Ascending aorta (tissue), 2 donors: ENCODE measurements at places on chromosomes 16 and 17.

- no peaks in the 10 kb centered on the region for H3K27me3 ChIP-seq
- H3K4me1 ChIP-seq, result peaks cover 15% of the 10 kb centered on the region
- peaks cover 75% of the 10 kb centered on the region for H3K36me3 ChIP-seq
- DNase-seq, result peak; percentile 81
Measured at GRCh38 chr17:17151962-17152361, 54.2 kb downstream of the PLD6 start.

DNA sequence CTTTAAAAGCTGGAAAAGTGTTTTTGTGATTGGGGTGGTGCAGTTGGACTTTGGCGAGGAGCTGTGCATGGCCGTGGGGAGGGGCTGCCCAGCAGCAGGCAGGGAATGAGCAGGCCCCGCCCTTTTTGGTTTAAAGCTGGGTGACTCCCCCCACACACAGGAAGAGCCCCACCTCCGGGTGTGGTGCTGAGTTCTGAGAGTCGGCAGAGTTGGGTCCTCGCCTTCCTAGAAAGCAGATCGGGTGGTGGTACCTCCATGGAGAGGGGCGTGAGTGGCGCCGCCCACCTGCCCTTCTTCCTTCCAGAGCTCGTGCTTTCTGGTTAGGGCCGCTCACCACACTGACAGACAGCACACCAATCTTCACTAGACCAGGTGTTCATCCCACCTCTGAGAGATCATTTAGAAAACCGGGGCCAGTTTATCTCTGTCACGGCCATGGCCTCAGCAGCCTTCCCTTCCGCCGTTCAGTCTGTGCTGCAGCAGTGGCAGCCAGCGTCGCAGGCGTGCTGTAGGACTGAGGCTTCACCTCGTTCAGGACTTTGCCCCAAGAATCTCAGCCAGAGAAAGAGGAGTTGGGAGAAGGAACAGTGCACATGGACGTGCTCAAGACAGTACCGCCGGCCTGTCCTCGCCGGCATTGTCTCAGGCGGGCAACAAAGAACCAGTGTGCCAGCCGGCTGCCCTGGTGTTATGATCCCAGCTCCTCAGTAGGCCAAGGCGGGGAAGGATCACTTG lies 144.0 kb upstream of the CHMP6 start:
- no peak overlapping the region for H3K4me3 ChIP-seq
- no peaks in the 10 kb centered on the region for H3K4me1 ChIP-seq
- peak; percentile 49 for DNase-seq
- no peak overlapping the region for H3K27ac ChIP-seq
- no peaks in the 10 kb centered on the region for H3K27me3 ChIP-seq

DNA sequence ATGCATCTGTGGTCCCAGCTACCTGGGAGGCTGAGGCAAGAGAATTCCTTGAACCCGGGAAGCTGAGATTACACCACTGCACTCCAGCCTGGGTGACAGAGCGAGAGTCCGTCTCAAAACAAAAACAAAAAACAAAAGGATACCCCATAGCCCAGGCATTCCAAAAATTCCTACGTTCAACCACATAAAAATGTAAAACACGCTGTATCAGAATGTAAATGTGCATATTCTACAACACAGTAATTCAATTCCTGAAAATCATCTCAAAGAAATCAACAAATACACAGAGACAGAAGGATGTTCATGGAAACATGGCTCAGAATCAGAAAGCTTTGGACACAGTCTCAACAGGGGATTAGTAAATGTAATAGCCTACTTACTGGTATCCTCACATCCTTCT lies 33.0 kb downstream of the COG7 start:
- no peaks in the 10 kb centered on the region for H3K27me3 ChIP-seq
- no peak for DNase-seq
- peaks cover 22% of the 10 kb centered on the region for H3K36me3 ChIP-seq
- no peaks in the 10 kb centered on the region for H3K4me1 ChIP-seq

DNA sequence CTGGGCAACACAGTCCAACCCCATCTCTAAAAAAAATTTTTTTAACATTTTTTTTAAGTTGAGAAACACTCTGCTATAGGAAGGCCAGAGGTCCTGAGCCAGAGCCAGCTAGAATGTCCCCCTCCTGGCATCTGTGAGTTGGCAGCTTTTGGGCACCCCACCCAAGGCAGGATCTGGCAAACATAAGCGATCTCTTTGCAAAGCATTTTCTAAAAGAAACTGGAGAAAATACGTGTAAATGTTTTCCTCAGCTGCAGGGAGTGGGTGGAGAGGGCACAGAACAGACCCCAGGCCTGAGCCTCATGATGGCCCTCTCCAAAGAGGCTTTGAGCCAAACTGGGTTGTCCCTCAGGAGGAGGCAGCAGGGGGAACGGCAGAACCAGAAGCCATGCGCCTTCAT lies 11.7 kb downstream of the CAVIN1 start:
- H3K27me3 ChIP-seq, result no peaks in the 10 kb centered on the region
- H3K4me1 ChIP-seq, result peaks cover 51% of the 10 kb centered on the region
- H3K4me3 ChIP-seq, result no peak overlapping the region
- no peaks in the 10 kb centered on the region for H3K36me3 ChIP-seq
- DNase-seq, result no peak

DNA sequence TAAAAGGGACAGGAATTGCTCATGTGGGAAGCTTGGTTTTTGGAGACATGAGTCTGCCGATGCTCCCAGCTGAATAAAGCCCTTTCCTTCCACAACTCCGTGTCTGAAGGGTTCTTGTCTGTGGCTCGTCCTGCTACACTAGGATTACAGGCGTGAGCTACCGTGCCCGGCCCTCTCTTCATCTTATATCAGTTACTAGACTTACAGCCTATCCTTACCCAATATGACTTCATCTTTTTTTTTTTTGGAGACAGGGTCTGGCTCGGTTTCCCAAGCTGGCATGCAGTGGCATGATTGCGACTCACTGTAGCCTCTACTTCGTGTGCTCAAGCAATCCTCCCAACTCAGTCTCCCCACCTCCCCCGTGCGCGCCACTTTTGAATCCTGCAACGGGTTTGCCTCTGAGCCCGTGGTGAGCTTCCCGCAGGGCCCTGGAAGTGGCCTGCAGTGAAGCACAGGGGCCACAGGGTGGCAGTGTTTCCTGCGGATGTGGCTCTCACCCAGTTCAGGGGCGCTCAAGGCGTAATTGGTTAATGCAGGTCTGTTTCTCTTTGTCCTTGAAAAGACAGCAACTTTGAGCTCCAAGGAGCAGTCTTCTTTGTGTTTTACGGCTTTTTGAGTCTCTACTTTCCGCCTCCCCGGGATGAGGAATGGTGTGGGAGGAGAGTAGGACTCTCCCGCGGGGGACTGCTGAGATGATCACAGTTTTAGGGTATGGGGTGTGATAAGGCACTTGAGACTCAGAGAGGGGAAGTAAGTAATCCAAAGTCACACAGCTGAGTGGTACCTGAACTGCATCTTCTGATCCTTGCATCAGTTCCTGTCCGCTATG lies 22.7 kb upstream of the GPRC5B start:
- H3K4me3 ChIP-seq, result no peak overlapping the region
- peak; percentile 71 for DNase-seq
- H3K36me3 ChIP-seq, result no peaks in the 10 kb centered on the region
- no peak overlapping the region for H3K27ac ChIP-seq
- H3K4me1 ChIP-seq, result no peaks in the 10 kb centered on the region

DNA sequence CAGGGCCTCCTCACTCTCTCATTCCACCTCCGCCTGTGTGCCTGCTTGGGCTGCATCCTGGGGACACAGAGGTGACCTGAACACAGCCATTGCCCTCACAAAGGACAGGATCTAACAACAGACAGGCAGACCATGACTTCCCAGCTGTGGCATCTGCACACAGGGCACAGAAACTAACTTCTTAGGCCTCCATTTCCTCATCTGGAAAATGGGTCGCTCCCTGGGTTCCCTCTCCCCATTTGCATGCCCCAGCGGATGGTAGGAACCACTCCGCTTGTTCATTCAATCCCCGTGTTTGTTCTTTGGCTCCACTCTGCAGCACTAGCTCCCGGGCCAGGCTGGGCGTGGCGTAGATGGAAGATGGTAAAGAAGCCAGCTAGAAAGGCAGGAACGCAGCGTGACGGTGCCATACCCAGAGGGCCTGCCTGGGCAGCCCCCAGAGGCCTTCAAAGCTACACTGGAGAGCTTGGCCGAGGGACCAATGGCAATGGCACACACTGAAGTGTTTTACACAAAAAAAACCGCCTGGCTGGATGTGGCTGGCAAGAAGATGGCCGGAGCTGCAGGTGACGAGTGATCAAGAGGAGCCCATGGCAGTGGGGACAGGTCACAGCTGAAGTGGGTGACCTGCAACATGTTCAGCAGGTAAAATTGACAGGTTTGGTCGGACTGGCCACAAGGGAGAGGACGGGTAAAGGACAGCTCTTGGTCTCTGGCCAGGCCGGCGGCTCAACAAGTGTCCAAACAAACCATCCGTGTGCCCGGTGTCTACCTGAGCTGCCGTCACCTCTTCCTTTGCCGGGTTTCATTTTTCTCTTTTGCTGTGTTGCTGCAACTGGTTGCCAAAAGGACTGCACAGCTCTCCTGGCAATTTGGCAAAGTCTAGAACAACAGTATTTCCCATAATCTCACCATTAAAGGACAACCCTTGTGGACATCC lies 66.9 kb downstream of the SOCS1 start:
- DNase-seq, result no peak
- no peak overlapping the region for H3K4me3 ChIP-seq
- H3K27ac ChIP-seq, result no peak overlapping the region
- no peaks in the 10 kb centered on the region for H3K36me3 ChIP-seq

DNA sequence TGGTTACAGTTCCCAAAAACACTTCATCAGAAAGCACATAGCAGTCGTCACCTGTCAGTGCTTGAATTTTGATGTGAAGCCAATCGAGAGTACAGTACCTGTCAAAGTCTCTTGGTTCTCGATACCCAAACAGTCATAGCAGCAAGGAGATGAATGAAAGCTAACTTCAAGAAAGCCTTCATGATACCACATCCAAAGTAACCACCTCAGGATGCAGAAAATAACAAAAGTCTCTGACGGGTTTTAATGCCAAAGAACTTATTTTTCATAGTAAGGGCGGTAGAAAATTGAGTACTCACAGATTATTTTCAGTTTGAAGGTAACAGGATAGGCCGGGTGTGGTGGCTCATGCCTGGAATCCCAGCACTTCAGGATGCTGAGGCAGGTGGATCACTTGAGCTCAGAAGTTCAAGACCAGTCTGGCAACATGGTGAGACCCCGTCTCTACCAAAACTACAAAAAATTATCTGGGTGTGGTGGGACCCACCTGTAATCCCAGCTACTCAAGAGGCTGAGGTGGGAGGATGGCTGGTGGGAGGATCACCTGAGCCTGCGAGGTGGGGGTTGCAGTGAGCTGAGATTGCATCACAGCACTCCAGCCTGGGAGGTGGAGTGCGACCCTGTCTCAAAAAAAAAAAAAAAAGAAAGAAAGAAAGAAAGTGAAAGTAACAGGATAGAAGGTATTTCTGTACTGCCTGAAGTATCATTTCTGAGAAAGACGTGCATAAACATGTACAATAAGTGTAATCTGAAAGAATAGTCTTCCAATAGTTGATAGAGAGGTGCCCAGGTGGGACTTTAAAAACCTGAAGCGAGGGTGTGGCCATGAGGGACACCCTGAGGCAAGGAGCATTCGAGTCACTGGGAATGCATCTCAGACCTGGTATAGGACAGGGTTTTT lies 15.4 kb downstream of the MFSD11 start:
- no peaks in the 10 kb centered on the region for H3K27me3 ChIP-seq
- no peak overlapping the region for H3K27ac ChIP-seq
- no peak for DNase-seq
- peaks cover 51% of the 10 kb centered on the region for H3K36me3 ChIP-seq
- no peaks in the 10 kb centered on the region for H3K4me1 ChIP-seq

DNA sequence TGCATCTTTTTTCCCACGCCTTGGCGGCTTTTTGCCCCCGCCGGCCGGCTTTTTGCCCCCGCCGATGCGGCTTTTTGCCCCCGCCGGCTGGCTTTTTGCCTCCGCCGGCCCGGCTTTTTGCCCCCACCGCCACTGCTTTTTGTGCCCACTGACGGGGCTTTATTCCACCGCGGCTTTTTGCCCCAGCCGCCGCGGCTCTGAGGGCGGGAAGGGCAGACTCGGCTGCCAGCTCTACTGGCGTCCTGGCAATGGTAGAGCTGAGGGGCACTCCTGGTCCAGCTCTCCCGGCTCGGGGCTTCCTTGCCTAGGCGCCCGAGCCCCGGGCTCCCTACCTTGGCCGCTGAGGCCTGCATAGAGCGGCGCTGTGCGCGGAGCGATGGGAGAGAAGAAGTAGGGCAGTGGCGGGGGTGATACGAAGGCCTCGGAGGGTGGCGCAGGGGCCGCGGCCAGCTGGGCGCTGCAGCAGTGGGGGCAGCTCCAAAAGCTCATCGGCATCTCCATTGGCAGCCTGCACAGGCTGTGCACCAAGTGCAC lies 591.4 kb downstream of the TP53TG3F start:
- no peak overlapping the region for H3K4me3 ChIP-seq
- no peaks in the 10 kb centered on the region for H3K36me3 ChIP-seq
- H3K27me3 ChIP-seq, result no peaks in the 10 kb centered on the region
- no peaks in the 10 kb centered on the region for H3K4me1 ChIP-seq

- DNase-seq, result no peak
- H3K27me3 ChIP-seq, result no peaks in the 10 kb centered on the region
- no peaks in the 10 kb centered on the region for H3K4me1 ChIP-seq
- no peaks in the 10 kb centered on the region for H3K36me3 ChIP-seq
Measured at GRCh38 chr17:13104576-13104975, 86.7 kb upstream of the ELAC2 start.

- H3K4me3 ChIP-seq, result peak overlapping the region; percentile 54
- H3K4me1 ChIP-seq, result no peaks in the 10 kb centered on the region
- H3K27me3 ChIP-seq, result no peaks in the 10 kb centered on the region
- no peaks in the 10 kb centered on the region for H3K36me3 ChIP-seq
- no peak for DNase-seq
Measured at GRCh38 chr17:77888242-77889134, 70.0 kb upstream of the TNRC6C start.

DNA sequence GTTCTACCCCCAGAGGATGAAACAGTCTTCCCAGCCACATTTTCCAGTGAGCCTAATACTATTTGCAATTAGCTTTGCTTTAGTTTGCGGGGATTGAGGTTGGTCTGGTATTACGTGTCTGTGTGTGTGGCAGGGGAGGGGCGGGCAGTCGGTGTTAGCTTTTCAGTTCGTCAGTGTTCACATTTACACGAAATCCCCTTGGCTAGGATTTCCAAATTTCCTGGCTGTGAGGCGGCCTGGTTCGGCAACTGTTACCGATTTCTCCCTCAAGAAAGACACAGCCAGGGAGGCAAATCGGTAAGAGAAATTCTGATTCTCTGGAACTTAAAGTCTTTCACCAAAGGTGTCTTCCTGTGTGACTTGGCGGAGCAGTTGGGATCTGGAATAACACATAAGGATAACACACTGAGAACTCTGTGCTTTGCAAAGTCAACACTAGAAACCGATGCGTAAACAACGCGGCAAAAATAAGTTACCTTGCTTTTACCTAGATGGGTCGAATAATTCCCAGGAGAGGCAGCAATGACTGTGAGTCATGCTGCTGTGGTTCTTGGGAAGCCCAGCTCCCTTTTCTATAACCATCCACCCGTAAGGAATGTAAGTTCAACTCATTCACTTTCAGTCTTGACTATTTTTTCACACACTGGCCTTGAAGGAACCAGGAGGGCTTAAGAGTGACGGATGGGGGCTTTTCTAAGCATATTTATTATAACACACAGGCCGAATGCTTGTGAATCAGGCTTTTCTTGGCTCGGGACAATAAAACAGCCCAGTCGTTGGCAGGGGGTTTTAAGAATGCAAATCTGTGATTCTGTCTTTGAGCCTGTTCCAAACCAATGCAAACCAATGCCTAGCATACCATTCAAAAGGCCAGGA lies 24.2 kb downstream of the GPRC5B start:
- H3K27me3 ChIP-seq, result no peaks in the 10 kb centered on the region
- no peak overlapping the region for H3K27ac ChIP-seq
- H3K4me1 ChIP-seq, result no peaks in the 10 kb centered on the region
- no peaks in the 10 kb centered on the region for H3K36me3 ChIP-seq
